Kidney epithelial cell (primary cell): ENCODE measurements at places on chromosomes 13 and 19.

GRCh38 chr19:15871570-15871969 is 26.3 kb downstream of the CYP4F2 start:
- DNase-seq = no peak

DNA sequence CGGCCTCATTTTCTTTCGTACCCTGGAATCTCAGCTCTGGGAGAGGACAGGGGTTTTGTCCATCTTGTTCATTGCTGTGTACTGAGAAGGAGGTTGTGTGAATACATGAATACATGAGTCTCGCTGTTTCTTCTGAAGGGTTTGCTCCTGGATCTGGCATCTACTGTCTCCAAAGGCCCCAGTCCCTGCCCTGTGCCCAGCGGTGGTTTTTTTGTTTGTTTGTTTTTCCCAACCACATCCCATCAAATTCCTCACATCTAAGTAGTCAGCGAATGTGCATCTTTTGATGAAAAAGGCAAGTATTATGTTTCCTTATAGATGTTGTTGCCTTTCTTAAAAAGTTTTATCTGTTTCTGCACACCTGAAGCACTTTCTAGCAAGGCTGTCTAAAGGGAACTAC is 12.5 kb downstream of the DCAF15 start:
- no peak for DNase-seq

GRCh38 chr19:16002406-16003384 is 53.9 kb downstream of the OR10H4 start:
- DNase-seq = no peak

DNA sequence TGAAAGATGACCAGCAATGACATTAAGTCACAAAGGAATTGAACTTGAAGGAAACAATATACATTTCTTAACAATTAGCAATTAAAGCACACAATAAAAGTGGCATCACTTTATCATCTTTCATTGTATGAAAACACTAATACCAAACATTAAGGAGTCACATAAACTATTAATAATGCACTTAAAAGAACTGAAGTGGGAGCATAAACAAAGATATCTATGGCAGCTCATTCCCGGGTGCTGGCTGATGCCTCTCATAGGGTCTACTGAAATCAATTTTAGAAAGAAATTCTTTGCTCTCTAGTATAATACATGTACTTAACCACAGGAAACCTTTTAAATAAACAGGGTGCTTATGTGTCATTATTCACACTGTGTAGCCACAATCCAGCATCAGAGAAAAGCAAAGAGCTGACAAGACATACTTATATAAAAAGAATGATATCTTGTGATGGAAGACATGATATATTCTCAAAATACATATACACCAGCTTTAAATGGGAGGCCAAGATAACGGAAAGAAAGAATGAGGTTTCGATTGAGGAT is 1207.8 kb downstream of the EFNB2 start:
- no peak for DNase-seq

GRCh38 chr19:5062799-5063198 is 93.9 kb downstream of the KDM4B start:
- DNase-seq = no peak

DNA sequence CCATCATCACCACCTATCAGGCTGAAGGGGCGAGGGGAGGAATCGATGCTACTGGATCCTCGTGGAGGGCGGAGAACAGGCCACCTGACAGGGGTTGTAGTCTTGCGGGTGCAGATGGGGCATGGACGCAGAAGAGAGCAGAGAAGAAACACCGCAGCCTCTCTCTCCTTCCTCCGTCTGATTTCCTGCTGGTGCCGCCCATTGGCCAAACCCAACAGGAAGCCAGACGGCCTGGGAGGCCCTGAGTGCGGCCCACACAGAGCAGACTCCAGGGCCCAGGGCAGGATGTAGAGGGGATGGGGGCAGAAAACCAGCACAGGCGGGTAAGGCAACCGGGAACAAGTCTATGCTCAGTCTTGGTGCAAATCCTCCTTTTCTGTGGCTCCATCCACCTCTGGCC is 15.4 kb downstream of the CEBPA start:
- no peak for DNase-seq

GRCh38 chr13:45630791-45631190 is 15.3 kb upstream of the ERICH6B start:
- no peak for DNase-seq

GRCh38 chr13:108266321-108266990 is 3.1 kb upstream of the TNFSF13B start:
- no peak for DNase-seq

DNA sequence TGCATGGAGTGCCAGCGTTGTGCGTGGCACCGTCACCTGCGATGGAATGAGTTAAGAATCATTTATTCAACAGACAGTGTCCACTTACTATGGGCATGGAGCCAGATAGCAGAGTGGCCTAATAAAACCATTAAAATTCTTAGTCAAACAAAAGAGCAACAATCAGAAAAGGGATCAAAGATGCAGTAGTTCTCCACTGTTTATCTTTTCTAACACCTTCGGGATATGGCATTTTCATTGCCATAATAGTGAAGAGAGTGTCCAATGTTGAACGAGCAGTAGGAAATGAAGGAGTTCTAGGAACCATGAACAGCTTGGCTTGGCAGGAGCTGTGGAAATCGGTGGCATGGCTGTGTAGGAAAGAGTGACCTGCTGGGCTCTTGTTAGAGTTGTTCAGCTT is 2.0 kb downstream of the TNFSF11 start:
- DNase-seq = no peak

DNA sequence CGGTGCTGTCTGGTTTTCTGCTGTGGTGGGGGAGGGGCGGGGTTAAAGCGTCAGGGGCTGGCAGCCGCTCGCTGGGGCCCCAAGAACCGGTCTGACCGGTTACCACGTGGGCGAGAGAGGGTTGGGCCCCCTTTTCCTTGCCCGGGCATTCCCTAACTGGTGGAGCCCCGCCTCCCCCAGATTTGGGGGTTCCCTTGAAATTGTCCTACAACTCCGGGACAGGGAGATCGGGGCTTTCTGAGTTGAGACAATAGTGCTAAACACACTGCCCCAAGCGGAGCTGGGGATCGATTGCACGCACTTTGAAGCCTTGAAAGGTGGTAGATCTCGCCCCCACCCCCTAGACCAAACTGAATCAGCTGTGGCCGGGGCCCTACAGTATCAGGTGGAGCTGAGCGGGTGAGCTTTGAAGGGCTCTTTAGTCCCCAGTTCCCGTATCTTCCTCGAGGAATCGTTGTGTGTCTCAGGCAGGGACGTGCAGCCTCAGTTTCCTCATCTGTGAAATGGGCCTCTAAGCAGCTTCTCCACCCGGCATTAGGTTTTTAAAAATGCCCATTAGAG is 4.8 kb downstream of the IER2 start:
- no peak for DNase-seq
